Activated T-helper 1 cell treated with anti-CD3 and anti-CD28 coated beads, Interleukin-2, amount 50 U/mL, for 16 hours (primary cell): ENCODE measurements at places on chromosomes 3 and 15.
A peak's percentile ranks its signal among the peaks of the same experiment; 100 is the strongest.

DNA sequence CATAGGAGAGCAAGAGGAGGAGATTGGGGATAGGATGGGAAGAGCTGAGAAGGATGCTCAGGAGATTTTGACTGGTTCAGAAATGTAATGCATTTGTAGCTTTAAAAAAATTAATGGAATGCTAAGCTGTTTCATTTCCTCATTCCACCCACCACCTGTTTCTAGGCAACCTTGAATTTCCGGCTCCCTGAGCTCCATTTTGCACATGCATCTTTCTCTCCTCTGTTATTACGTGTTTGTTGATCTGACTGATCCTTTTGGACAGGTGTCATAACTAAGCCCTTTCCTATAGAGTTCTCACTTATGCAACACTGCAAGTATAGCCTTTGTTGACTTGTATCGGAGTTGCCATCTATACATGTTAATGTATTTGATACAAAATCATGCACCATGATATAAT lies 4.3 kb downstream of the TMPRSS7 start:
- no peak for DNase-seq

DNA sequence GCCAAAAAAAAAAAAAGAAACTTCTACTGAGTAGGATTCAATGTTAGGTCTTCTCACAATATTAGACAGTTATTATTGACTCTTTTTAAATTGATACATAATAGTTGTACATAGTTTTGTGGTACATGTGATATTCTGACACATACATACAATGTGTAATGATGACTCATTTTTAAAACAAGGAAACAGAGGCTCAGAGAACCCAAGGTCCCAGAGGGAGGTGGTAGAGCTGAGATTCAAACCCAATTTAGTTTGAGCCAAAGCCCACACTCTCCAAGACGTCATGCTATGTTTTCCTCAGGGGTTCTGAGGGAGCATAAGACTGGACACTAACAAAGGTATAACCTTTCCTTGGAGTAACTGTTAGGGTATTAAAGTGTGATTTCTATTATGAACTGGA lies 40.6 kb downstream of the MYO5C start:
- no peak for DNase-seq

DNA sequence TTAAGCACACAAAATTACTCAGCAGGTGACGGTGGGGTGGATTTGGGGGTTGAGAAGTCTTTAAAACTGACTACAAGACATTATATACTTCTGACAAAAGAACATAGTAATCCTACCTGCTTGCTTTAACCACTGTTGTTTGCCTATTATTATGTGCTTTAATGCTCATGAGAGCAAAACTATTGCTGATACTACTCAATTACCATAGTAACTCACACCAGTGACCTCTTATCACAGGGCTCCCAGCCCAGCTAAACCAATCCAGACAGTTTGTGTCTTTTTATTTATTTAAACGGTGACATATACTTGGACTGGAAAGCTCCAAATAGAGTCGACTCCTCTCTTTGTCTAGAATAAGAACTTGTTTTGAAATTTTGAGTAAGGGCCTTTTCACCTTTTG lies 42.8 kb upstream of the FEZF2 start:
- no peak for DNase-seq

DNA sequence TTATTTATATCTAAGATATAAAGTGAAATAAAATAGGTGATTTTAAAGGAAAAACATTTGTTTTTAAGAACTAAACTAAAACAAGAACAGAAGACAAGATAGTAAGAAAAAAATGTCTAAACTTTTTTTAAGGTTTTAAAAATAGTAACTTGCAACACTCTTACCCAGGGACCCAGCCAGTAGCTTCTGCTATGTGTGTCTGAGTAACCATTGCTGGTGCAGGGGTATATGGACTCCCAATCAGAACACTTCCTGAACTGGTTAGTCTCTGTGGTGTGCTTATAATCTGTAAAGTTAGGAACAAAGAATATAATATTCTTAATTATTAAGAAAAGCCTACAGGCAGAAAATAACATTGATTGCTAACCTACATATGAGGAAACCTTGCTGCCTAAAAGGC lies 118.4 kb downstream of the ATP1B3 start:
- DNase-seq = no peak

GRCh38 chr3:115548611-115549010 lies 74.7 kb upstream of the GAP43 start:
- no peak for DNase-seq

GRCh38 chr3:17551333-17551732 lies 191.1 kb downstream of the TBC1D5 start:
- DNase-seq = no peak

GRCh38 chr3:94794563-94794962 lies 731.7 kb downstream of the NSUN3 start:
- DNase-seq = no peak

DNA sequence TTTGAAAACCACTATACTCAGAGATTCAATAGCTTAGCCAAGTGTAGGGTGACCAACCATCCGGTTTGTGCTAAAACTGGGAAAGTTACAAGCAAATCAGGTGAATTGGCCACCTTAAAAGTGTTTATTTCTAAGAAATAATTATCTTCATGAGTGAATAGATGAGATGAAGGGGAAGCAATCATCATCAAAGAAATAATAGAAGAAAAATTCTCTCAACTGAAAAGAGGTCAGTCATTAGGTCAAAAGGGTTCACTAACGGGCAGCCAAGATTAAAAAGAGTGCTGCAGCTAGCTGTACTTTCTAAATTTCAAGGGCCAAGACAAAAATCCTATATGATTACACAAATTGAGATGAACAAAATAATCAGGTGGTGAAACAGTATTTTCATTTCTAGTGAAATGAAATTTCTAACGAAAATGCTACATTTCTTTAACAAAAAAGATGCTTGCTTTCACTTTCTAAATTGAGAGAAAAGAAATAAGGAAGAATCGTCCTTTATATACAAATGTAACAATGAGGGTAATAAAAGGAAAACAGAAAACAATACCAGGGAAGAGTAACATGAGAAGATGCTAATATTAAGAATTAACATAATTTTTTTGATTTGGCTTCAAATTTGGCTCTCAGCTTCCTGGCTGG lies 34.7 kb upstream of the TSC22D2 start:
- no peak for DNase-seq

DNA sequence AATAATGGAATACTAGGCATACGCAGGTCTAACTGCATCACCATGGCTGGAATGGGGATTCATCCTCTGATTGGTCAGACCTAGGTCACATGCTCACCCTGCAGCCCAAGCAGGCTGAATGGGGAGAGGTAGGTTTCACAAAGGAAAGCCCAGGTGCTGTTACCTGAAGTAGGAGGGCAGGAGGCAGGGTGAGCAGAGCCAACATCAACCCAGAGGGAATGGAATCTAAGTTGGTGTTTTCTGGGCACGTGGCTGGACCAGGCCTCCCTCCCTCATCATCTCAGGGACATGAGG lies 6.7 kb upstream of the H1-8 start:
- no peak for DNase-seq

- DNase-seq = no peak
Measured at GRCh38 chr3:192026661-192027060, 565.7 kb downstream of the PYDC2 start.

GRCh38 chr3:154139996-154140436 lies 18.8 kb downstream of the ARHGEF26 start:
- no peak for DNase-seq

GRCh38 chr15:101441696-101442095 lies 47.8 kb downstream of the PCSK6 start:
- DNase-seq = no peak

DNA sequence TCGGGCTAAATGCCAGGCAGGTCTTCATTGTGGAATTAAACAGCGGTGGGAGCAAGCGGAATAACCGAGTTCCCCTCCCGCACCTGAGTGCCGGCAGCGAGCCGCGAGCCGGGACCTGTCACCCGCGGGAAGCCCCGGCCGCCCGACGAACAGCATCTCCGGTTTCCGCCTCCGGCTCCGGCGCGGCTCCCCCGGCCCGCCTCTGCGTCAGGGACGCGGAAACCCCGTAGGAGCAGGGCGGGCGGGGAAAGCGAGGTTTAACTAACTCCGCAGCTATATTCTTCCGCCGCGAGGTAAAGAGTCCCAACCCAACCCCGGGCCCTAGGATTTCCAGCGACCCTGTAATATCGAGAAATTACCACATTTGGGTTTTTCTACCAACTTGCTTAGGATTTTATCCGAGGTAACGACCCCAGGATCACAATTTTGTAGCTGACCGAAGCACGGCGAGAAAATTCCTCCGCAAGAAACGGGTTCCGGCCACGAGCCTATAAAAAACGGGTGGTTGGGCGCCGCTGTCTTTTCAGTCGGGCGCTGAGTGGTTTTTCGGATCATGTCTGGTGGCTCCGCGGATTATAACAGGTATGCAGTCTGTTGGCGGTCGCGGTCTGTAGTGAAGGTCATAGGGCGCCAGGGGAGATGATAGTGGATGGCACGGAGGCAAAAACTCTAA lies at the start of gene EIF4A2:
Gene EIF4A2 (plus strand): TSS at position 520 of the 673 bp plus-strand sequence. CDS start 34 bp downstream, at position 554.
- DNase-seq = peak; percentile 85

- no peak for DNase-seq
Measured at GRCh38 chr3:161042023-161042501, 63.1 kb downstream of the B3GALNT1 start.

- DNase-seq = no peak
Measured at GRCh38 chr3:19171794-19172193, 23.5 kb downstream of the KCNH8 start.

- no peak for DNase-seq
Measured at GRCh38 chr3:89061259-89061658, 46.2 kb upstream of the EPHA3 start.

DNA sequence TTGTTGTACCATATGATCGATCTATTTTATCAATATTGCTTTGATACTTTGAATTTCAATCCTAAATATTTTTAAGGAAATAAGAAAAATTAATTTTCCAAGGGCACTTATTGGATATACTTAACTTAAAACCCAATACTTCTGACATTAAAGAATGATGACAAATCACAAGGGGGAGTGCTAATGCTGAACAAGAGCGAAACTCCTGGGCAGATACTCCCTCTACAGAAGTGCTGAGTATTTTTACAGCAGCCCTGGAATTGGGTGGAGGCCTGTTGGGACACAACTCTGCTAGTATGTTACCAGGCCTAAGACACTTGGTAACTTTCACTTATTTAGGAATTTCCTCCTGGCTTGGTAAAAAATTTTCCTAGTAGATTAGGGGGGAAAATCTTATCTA lies 46.2 kb downstream of the DENND6A start:
- no peak for DNase-seq

DNA sequence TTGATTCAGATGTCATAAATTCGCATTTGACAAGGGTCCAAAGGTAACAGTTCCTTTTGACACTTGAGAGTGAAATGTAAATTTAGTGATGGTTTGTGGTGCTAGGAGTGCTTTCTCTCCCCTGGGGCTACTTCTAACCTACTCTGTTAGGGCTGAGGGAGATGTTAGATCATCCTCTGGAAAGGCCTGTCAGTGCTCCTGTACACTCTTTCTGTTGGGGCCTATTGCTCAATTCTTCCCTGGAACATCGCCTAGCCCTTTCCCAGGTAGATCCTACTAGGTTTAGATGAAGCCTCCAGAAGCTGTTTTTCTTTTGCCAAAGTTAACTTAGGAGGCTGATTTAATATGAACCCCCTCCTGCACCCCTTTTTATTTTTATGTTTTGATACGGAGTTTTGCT lies 1.4 kb downstream of the PCCB start:
- DNase-seq = no peak

GRCh38 chr15:95874637-95875036 lies 455.9 kb upstream of the NR2F2 start:
- DNase-seq = no peak
